Stimulated activated memory B cell treated with anti-CD40 and anti-IgM and Interleukin-4, amounts not matched to agents 10 μg/mL and 1 μg/mL and 100 μg/mL, for 72 hours (primary cell): ENCODE measurements at places on chromosomes 3 and 15.

- no peak for ATAC-seq
These were observed 2.4 kb downstream of the COLQ start for GRCh38 chr3:15519096-15519495.

DNA sequence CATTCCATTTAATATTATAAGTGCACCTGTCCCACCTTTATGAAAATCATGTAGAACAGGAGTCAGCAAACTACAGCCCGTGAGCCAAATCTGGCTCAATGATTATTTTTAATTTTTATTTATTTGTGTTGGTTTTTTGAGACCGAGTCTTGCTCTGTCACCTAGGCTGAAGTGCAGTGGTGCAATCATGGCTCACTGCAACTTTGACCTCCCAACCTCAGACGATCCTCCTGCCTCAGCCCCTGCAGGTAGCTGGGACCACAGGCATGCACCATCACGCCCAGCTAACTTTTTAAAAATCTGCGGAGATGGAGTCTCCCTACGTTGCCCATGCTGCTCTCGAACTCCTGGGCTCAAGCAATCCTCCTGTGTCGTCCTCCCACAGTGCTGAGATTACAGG is 42.0 kb downstream of the MYO1E start:
- no peak for ATAC-seq

- ATAC-seq, result no peak
These were observed 123.3 kb downstream of the MYLK start for GRCh38 chr3:123760817-123761216.

DNA sequence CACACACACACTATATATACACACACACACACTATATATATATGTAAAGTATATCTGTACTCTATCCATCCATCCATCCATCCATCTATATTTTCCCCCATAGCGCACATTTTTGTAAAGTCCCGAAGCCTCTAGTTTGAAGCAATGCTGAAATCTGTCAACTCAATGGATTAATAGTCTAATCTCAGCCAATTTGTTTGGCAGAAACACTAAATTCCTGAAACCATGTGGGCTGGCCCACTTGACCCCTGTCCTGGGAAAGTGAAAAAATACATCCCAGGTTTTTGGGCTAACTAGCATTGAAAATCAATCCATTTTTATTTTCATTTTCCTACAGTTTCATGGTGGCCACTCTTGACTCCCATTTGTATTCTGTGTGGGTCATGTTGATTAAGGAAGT is 166.7 kb downstream of the SLCO3A1 start:
- ATAC-seq, result no peak

- ATAC-seq, result no peak
These were observed 49.1 kb downstream of the NR1I2 start for GRCh38 chr3:119831022-119831421.

DNA sequence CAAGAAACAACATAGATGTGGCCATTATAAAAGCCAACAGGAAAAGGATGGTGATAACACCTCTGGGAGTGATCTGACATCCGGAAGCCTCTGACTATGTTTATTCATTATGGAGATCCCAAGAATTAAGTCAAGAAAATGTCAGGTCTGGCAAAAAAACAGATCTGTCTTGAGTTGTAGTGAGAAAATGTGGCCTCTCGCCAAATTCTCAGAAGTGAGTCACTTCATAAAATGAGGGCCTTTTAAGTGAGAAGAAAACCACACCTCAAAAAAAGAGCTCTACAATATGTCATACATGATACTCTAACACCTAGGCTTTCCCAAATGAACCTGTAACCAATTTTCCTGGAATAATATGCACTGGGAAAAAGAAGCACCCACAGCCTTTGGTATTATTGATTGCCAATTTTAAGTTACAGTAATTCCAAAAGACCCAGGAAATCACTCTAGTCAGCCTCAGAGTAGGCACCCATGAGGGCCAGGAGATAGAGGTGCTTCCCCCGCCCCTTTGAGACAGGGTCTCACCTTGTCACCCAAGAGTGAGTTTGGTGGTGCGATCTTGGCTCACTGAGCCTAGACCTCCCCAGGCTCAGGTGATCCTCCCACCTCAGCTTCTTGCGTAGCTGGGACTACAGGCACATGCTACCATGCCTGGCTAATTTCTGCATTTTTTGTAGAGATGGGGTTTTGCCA is 38.0 kb downstream of the CCR3 start:
- ATAC-seq, result no peak

- no peak for ATAC-seq
These were observed 1090.3 kb upstream of the CFAP20DC start for GRCh38 chr3:60140160-60140559.

- no peak for ATAC-seq
These were observed 52.8 kb downstream of the SMAD6 start for GRCh38 chr15:66754789-66755188.

DNA sequence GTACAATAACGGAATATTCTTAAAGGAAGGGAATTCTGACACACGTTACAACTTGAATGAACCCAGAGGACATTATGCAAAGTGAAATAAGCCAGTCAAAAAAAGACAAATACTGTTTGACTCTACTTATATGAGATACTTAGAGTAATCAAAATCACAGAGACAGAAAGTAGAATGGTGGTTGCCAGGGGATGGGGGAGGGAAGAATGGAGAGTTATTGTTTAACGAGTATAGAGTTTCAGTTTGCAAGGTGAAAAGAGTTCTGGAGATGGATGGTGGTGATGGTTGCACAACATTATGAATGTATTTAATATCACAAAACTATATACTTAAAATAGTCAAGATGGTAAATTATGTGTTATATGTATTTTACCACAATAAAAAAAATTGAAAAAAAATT is 112.9 kb upstream of the ARHGEF3 start:
- no peak for ATAC-seq

DNA sequence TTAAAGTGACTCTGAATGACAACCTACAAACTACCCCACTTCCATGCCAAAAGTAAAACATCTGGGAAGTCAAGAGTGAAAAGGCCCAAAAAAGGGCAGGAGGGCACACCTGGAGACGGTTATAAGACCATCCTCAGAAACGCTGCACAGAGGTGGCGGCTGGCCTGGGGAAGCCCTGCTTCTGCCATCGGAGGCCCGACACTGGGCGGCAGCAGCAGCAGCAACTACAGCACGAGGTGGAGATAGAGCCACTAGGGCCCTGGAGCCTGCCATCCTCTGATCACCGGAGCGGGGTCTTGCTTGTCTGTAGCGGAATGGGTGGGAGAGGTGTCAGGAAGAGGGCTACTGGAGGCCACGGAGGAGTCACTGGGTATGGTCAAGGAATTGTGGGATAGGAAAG is 283.3 kb downstream of the ADAMTS17 start:
- ATAC-seq, result no peak

DNA sequence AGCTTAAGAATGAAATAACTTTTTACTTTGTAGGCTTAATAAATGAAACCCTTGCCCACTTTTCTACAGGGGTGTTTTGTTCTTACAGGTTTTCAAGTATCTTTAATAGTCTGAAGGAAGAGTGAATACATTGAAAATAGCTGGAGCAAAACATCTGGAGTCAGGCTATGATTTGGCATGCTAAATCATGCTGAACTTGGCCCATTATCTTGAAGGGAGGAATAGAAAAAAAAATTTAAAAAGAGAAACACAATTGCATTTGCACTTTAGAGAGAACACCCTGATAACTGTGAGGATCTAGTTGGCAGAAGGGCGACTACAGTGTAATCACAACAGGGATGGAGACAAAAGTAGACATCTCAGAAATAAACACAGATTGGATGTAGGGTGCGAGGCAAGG is 1.8 kb upstream of the IQGAP1 start:
- ATAC-seq, result no peak

- ATAC-seq, result no peak
These were observed 28.0 kb downstream of the MYZAP start for GRCh38 chr15:57619746-57620145.

DNA sequence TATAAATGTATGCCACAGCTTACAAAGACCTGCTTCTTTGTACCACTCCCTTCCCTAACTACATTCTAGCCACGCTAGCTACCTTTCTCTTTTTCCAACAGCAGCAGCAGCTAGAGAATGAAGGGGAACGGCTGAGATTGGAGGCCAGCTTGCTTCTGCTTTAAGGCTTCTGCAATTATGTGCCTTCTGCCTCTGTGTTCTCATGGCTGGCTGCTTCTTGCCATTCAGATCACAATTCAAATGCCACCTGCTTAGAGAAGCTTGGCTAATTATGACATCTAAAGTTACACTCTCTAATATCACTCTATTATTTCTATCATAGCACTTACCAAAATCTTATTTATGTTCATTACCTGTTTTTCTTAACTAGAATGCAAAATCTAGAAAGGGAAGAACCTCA is 95.2 kb downstream of the RYK start:
- ATAC-seq, result no peak

DNA sequence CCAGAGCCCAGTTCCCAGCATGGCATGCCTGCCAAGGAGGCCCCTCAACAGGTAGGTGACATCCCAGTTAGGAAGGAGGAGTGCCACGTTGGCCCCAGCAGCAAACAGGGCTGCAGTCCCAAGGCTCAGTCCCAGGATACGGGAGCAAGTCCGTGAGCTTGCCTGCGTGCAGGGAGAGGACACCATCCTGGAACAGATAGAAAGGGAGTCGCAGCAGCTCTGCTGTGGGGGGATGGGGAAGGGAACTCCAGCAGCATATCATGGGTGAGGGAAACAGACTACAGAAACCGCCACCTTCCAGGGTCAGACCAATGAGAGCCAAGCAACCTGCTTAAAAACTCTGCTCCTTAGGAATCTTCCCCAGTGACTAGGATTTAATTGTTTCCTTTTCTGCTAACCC is 9.4 kb upstream of the DYNLT2B start:
- no peak for ATAC-seq

- no peak for ATAC-seq
These were observed 2.9 kb upstream of the CAV3 start for GRCh38 chr3:8730656-8731055.
